Stimulated activated CD8-positive, alpha-beta memory T cell treated with anti-CD3 and anti-CD28 coated beads, Interleukin-7, amount 100 ng/mL, for 1 hour (primary cell): ENCODE measurements at places on chromosomes 7 and 10.

DNA sequence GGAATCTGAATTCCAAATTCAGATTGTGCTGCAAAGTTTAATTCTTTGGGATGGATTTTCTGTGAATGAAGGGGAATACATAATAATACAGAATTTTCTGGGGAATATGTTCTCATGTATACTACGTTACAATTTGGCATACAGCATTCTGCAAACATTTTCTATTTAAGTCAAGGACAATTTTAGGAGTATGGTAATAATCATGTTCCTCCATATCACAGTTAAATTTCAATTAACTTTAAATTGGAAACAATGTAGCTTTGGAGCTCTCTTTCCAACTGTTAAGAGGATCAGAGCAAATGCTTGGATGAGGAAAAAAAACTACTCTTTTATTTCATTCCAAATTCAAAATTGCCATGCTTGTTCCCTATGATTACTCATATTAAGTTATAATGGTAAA lies 217.5 kb downstream of the JAZF1 start:
- DNase-seq, result no peak

DNA sequence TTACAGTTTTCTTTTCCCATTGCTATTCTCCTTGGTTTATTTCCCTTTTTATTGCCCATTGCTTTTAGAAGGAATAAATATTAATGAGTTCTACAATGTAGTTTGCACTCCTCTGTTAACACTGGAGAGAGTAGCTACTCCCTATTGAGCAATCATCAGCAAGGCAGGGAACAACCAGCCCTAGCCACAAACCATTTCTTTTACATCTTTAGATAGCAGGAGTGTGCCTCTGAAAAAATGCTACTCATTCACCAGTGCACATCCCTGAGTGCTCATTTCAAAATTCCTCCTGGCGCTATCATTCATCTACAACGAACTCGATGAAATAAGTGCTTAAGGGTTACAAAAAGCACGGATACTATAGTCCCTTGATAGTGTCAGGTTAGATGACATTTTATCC lies 252.9 kb downstream of the THSD7A start:
- DNase-seq, result no peak

GRCh38 chr7:55963584-55964168 lies 709 bp upstream of the NIPSNAP2 start:
- DNase-seq, result no peak

DNA sequence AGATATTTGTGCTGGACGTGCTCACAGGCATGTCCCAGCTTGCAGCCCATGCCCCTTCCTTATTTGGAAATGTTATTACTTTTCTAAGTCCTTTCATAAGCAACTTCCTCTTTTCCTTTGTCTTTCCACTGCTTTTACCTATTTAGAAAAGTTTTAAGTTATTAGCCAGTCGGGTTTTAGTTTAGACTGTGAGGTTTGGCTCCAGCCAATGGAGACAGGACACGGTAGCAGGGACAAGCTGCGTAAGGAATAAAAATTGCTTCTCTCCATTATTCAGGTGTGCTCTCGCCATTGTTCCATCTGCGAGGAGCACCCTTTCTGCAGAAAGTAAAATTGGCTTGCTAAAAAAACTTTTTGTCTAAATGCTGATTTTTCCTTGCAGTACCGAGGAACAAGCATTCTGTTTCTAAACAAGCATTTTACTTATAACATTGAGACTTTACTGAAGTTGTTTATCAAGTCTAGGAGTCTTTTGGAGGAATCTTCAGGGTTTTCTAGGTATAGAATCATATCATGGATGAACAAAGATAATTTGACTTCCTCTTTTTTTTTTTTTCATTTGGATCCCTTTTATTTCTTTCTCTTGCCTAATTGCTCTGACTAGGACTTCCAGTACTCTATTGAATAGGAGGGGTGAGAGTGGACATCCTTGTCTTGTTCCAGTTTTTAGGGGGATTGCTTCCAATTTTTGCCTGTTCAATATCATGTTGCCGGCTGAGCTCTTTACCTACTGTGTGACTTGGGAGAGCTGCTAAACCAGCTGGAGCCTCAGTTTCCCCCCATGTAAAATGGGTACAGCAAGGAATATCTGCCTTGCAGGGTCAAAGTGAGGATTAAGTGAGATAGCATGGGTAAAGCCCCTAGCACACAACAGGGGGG lies 63.8 kb downstream of the ALOX5 start:
- no peak for DNase-seq
